ENCODE measurements at places on chromosomes 12 and 14. TPM values are rescaled to one million over a fixed set of nuclear protein-coding genes. Genes with fewer than 3 reads are reported as not detected.

NTS gene
- not detected for total RNA-seq

IL22 gene
- not detected for total RNA-seq

CD163 gene
- not detected for total RNA-seq

ABHD12B gene
- not detected for total RNA-seq

DCN gene
- not detected for total RNA-seq

MSRB3 gene
- total RNA-seq = 63.7 TPM

PTPN6 gene
- total RNA-seq = 1.8 TPM

AQP2 gene
- not detected for total RNA-seq

CIDEB gene
- 5.2 TPM for total RNA-seq

PRKD1 gene
- total RNA-seq = 10.3 TPM

TRHDE gene
- total RNA-seq = not detected

GOLGA5 gene
- 28.9 TPM for total RNA-seq
